Ascending aorta (tissue), 2 donors: ENCODE measurements at places on chromosomes 11 and 22. TPM values are rescaled to one million over a fixed set of nuclear protein-coding genes. Genes with fewer than 3 reads are reported as not detected.

The FOLR1 gene
- total RNA-seq: not detected

The MYH9 gene
- total RNA-seq: 1,114 TPM

The UPB1 gene
- total RNA-seq: not detected

The MYO7A gene
- 46.4 TPM for total RNA-seq

The ELMOD1 gene
- not detected for total RNA-seq

The VSIG10L2 gene
- not detected for total RNA-seq

The TRPC6 gene
- 4.8 TPM for total RNA-seq

The MMP13 gene
- not detected for total RNA-seq

The KLHDC7B gene
- total RNA-seq: not detected

DNA sequence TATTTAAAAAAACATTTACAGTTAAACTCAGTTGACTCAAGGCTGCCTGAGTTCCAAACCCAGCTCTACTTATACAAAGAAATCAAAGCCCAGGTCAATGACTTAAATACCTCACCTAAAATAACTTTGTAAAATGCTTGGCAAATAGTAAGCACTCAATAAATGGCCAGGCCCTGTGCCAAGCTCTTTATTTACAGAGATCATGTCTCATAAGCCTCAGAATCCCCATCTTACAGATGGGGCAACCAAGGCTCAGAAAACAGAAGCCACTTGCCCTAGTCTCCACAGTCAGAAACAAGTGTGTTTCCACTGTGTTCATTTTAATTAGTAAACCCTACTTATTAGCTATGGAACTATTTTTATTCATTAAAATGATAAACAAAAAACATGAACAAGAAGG is 30.5 kb upstream of the TTC28 start:
- DNase-seq: no peak

DNA sequence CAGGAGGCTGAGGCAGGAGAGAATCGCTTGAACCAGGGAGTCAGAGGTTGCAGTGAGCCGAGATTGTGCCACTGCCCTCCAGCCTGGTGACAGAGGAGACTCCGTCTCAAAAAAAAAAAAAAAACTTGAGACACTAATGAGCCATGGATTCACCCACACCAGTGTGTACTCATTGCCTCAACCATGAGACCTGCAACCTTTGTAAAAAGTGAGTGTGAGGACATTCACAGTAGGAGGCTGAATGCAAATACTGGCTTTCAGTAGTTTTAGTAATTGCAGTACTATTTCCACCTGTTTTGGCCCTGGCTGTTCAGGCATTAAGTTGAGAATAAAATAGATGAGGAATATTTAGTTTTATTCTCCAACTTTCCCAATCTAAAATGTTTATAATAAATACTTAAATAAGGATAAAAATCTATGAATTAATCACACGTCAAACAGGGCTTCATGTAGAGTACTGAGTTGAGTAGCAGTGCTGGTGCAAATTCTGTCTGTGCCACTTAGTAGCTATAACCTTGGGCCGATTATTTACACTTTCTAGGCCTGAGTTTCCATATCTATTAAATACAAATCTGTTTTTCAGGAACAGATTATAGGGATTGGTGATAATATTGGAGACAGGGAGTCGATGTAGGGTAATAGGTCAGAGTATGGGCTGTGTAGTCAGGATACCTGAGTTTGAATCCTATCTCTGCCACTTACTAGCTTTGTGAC is 72.8 kb downstream of the PPP2R1B start:
- DNase-seq: no peak

DNA sequence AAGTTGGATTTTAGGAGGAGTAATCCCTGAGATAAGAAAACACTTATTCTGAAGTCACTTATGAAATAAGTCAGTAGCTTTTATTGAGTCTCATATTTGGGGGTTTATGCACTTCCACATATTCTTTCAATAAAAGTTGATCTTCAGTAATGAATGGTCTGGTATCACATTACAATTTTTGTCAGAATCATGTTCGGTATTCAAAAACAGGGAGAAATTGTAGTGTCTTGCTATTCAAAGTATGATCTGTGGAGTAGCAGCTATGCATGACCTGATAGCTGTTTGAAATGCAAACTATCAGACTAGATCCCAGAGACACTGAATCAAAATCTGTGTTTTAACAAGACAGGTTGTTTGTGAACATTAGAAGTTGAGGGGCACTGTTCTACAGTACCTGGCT is 857.6 kb downstream of the METTL15 start:
- no peak for DNase-seq

- no peak for DNase-seq
These were observed 22.7 kb downstream of the KCNQ1OT1 start for GRCh38 chr11:2677127-2677526.

- peak; percentile 83 for DNase-seq
These were observed at the start of gene PHLDB1 for GRCh38 chr11:118607401-118608359. PHLDB1 (plus strand) TSS chr11:118607615; CDS start chr11:118613837, 6,222 bp downstream.

DNA sequence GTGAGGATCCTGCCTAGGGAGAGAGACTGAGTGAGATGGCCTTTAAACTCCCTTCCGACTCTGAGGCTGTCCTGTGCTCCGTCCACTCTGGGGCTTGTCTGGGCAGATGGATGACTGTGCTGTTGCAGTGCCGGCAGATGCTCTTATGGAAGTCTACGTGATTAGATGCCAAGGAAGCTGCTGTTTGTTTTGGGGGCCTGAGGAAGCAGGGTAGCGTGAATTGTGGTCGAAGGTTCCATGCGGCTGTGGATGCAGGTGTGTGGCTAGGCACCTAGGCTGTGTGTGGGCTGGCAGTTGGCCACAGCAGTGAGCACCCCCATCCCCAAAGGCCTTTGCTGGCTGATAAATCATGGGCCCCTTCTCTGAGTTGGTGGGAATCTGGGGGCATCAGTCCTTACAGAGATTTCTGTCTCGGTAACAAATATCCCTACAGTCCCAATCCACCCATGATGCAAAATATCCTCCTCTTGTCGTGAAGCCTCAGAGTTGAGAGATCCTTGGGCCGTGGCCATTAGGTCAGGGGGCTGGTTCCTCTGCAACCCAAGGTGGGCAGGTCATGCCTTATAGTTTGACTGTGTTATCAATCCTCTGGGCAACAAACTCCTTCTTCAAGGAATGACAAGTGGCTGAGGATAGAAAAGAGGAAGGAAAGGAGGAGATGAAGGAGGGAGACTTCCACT is 31.2 kb downstream of the AMPD3 start:
- DNase-seq: peak; percentile 50

GRCh38 chr11:120383518-120384155 is 47.4 kb downstream of the ARHGEF12 start:
- DNase-seq: no peak

DNA sequence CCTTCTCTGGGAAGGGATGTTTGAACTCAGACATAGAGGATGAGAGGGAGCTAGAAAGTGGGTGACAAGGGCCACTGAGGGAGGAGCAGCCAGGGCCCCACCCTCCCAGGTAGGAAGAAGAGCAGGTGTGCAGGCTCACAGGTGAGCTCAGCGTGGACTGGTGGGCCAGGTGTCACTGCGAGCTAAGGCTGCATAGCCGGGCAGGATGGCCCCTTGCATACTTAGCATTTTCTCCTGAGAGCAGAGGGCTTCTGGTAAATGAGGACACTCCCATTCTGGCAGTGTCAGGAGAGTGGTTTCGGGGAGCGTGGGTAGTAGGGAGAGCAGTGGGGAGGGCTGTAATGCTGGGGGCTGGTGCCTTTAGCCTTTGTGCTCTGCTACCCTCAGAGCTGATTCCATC is 843.4 kb downstream of the TBC1D22A start:
- DNase-seq: peak; percentile 50

- no peak for DNase-seq
These were observed 18.5 kb downstream of the MYH9 start for GRCh38 chr22:36369004-36369921.

DNA sequence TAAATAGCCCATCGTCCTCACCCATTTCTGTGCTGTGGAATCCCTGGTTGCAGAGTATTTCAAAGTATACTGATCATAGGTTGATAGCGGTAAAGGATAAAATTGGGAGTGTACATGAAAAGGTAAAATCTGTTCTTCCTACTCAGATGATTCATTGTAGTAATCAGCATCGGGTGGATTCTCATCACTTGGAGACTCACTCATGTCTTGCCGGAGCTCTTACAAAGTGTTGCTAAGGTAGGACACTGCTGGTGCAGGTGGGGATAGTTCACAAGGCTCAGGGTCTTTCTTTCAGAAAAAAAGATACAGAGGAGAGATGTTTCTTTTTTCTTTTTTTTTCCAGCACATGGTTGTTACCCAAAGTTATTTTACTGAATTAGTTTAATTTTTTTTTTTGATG is 84.8 kb downstream of the MTNR1B start:
- DNase-seq: no peak

DNA sequence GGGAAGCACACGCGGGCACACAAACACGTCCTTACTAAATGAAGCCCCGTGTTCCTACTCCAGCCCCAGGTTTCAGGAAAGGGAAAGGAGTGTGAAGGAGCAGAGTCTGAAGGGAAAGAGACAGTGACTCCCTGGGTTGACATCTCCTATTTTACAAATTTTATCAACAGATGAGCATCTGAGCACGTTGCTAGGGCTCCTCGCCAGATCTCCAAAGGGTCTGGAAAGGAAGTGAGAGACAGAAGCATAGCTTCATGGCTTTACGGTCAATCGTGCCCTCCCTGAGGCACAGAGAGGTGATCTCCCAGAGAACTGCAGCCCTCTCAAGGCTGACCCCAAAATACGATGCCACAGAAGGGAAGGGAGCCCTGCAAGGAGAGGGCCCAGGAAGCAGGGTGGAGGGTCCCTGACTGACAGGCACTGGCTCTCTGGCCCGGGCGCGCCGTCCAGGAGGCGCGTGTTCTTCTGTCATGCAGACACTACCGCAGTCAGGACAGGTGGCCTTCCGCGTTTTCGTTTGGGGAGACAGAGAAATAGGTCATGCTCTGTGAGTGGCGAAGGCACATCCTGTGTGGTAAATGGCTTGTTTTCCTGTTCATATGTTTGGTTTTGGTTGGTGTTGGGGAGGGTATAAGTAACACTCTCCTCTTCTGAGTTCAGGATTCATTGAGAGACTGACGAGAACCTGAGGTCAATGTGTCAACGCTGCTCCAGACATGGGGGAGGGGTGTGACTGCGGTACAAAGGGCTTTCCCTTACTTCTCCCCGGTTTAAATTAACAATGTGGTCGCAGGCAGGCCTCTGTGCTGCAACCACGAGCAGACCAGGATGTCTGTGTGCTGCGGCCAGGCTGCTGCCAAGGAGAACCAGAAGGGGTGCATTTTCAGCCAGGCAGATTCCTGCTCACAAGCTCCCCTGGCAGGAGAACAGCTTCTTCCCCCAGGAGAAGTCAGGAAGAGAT is 813.3 kb downstream of the OPCML start:
- no peak for DNase-seq

DNA sequence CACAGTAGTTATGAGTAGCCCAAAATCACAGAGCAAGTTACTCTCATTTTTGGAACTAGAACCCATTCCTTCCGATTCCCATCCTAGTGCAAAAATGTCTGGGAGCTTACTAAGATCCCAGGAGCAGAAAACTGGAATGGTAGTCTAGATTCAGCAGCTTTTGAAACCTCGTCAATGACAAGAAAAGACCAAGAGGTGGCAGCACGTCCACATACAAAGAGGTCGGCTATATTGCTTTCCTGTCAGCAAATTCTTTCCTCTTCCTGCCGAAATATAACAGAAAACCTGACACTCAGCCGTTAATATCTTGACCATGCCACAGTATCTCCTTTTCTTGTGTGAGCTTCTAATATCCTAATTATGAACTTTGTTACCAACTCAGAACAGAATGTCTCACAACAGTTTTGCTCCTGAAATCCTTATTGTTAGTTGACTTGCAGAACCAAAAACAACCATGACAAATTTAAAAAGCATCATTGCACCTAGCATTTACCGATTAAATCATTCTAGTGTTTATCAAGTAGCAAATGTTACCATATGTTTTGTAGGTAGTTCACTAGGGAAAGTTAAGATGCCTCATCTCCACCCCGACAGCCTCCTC is 92.8 kb upstream of the OR9G4 start:
- DNase-seq: no peak

GRCh38 chr11:119473226-119473625 is 50.3 kb upstream of the THY1 start:
- no peak for DNase-seq

DNA sequence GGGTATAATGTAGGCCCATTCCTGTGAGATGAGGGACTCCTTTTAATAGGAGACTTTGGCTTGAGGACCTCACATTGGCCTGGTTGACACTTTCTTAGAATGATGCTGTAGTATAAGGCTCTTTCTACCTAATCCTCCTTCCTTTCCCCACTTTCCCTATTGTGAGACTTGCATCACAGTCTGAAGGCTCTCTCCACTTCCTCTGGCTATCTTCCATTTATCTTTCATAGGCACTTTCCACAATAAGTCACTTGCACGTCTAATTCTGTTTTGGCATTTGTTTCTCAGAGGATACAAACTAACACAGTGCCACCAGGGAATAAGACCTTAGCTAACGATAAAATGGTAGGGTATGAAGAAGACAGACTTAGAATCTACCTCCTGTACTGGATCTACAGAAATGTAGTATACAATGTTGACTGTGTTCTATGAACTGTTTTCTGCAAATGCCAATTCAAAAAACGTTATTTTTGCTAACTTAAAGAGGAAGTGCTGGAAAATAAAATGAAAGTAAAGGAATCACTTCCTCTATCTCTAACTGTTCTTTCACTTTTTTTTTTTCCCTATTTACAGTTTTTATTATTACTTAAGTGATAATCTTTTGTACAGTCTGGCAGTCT is 17.9 kb upstream of the PDE3B start:
- DNase-seq: no peak
